ENCODE measurements at places on chromosomes 11 and 22.

GRCh38 chr22:43269246-43269645 lies 73.9 kb downstream of the SCUBE1 start:
- no peak for ATAC-seq

GRCh38 chr11:94974178-94974577 lies 669 bp downstream of the KDM4D start:
- ATAC-seq: no peak

DNA sequence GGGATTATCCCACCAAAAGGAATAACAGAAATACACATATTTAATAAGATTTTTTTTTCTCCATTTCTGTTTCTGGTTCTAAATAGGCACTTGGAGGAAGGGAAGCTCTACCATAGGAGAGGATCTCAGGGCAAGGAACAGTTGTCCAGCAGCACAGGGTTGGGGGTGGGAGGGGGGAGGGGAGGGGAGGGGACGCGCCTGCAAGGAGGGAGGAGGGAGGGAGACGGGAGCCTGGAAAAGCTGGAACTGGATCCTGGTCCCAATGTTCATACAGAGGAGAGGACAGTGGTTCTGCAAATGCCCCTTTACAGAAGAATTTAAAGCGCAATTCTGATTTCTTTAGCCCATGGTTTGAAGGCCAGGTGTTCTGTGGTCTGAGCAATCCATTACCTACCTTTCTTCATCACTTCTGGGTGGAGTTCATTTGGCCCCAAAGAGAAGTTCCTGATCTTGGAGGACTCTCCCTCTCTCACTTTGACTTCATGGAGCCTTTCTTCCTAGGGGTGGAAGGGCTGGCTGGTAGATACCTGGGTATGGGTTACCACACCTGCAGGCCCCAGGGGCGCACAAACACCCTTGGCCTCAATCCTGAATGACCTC lies 348.9 kb upstream of the NCAM1 start:
- ATAC-seq: no peak

- ATAC-seq: peak; percentile 84
Observed at GRCh38 chr11:65900125-65900898, at the start of gene FOSL1. TSS of gene FOSL1 (minus strand) at chr11:65900388. CDS start at chr11:65900339, 49 bp downstream.

DNA sequence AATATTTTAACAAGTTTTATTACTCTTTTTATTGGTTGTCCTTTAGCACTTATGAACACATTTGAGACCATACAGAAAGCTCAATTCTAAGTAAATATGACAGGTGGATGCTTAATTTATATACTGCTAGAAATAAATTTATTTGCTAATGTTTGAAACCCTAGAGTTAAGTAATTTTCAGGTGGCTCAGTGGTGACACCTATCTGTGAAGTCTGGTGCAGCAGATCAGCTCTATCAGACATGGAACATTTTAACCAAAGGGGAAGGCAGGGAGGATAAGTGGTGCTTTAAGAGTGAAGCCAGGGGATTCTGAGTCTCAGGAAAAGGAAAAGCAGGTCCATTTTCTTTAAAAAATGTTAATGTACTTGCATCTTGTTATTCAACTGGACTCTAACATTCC lies 175.8 kb downstream of the DSCAML1 start:
- ATAC-seq: no peak

DNA sequence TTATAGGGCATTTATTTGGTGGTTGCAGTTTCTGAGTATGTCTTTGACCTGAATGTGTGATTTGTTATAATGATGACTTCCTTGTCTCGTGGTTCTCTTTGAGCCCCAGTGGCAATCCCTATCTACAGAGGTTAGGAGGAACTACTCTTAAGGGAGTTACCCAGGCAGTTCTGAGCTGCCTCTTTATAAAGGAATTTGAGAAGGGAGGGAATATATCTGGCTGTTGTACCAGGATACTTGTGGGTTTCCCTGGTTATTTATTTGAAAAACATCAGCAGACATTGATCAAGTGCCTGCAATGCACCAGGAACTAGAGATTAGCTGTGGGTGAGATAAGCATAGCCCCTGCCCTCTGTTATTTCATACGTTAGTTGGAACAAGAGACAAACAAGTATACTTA lies 243.5 kb upstream of the ARHGAP20 start:
- no peak for ATAC-seq

- ATAC-seq: no peak
Observed at GRCh38 chr22:18088825-18089568, 11.2 kb downstream of the PEX26 start.

- ATAC-seq: peak; percentile 74
Observed at GRCh38 chr11:18706330-18707243, 8.0 kb downstream of the TMEM86A start.

DNA sequence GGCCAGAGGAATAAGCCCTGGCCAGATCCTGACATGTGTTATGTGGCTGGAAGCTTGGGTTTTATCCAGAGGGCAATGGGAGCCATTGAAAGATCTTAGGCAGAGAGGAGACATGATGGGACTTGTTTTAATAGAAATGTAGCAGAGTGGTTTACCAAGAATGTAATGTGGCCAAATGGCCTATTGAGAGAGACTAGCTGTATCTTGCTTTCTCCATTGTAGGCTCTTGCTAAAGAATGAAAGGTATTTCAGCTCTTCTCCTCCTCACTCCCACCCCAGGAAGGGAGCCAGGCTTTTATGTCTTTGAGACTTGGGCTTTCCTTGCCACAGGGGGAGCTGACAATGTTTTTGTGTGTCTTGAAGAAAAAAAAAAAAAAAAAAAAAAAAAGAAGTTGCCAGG lies 82.3 kb downstream of the TRIM29 start:
- no peak for ATAC-seq

DNA sequence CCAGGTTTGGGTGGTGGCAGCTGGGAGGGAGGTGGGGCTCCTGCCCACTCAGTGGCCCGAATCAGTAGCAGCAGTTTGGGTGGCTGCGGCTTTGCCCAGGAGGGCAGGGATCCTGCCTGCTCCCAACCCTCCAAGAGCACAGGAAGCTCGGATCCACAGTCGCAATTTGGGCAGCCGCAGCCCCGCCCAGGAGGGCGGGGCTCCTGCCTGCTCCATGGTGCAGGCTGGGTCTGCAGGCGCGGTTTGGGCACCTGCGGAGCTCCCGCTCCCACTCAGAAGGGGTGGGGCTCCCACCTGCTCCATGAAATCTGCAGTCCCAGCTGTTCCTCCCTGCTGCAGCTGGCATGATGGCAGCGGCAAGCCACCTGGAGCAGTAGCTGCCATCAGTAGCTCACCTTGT lies 38.1 kb upstream of the CALCB start:
- no peak for ATAC-seq

DNA sequence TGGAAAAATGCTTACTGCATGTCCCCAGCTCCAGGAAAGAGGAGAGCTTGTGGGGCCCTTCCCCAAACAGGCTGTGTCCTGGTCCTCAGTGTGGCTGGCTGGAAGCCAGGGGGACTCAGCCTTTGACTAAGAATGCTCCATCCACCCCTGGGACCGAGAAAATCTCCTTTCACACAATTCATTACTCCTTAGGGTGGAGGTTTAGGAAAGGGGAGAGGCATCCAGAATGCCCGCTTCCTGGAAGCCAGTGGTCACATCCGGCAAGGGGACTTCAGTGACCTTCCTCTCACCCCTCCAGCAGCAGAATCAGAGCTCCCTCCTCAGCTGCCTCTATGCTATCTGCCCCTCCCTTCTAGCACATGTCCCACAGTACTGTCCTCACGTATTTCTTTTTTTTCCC lies 21.9 kb downstream of the ATG16L2 start:
- no peak for ATAC-seq

DNA sequence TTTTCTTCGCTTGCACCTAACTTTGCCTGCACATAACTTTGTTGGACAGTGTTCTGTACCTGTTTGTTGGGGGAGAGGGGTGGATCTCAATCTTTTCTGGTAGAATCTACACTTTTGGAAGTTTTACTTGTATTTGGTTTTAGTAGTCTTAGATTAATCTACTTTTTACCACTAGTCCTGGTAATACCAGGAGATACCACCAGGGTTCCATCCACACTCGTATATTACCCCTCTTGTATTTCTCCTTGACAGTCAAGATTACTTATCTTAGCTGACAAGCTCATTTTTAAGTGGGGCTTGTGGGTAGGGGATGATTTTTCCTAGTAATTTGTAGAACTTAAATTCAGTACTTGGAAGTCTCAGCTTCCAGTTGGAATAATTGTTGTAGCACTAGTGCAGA lies 37.3 kb upstream of the TECTA start:
- ATAC-seq: no peak

DNA sequence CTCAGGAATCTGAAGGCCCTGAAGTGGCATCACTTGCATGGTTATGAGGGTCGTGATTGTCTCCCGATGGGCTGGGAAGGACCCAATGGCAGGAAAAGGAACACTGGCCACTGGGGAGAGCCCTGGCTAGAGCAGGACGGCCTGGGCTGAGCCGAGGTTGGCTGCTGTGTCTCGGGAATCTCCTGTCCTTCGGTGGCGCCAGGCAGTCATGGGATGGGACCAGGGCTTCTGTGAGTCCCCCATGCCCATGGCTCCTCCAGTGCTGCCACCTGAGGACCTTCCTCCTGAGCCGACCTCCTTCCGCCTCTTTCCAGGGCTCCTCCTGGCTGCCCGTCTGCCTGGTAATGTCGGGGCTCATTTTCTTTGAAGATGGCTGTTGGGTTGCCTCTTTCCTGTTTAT lies 1394.0 kb downstream of the BRD1 start:
- ATAC-seq: no peak
